ENCODE measurements at places on chromosomes 5 and 9.

- DNase-seq: no peak
Measured at GRCh38 chr5:89849830-89850512, 559.6 kb downstream of the CETN3 start.

DNA sequence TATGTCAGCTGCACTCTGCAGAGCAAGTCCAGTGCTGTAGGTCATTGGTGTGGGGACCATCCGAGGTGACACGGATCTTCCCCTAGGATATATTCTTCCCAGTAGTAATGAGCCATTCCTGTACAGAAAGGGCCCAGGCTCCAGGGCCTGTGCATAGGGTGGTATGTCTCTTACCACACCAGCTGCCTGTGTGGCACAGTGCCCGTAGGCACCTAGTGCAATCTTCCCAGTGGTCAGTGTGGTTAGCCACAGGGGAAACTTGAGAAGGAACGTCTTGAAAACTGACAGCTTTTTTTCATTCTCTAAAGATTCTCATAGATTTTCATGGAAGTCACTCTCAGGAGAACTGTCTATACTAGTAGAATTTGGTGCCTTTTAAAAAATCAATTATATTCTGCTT lies 39.8 kb downstream of the CYSTM1 start:
- DNase-seq: no peak

DNA sequence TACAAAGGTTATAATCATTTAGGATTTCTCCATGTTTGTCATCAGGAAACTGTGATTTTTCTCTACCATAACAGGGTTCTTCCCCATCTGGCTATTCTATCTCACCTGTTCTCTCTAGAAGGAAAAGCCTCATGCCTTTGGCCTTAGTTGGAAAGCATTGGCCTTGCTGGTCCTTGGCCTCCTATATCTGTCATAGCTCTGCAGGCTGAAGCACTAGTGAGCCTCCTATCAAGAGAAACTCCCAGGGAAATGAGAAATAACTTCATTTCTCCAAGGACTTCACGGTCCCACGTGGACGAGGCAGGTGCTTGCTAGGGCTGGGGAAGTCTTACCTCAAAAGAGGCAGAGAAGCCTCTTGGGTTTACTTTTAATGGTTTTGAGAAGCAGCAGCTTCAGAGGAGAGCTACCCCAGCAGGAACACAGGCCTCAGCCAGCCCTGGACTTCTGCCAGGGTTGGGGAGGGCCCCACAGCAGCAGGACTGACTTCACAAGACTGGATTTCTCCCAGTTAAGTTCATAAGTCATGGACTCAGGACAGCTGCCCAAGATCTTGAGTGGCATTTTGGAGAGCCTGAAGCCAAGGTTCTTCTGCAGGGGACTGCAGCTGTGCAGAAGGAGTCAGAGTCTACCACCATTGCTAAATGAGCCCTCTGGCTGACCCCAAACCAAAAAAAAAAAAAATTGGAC lies 15.8 kb upstream of the PSAT1 start:
- DNase-seq: no peak

DNA sequence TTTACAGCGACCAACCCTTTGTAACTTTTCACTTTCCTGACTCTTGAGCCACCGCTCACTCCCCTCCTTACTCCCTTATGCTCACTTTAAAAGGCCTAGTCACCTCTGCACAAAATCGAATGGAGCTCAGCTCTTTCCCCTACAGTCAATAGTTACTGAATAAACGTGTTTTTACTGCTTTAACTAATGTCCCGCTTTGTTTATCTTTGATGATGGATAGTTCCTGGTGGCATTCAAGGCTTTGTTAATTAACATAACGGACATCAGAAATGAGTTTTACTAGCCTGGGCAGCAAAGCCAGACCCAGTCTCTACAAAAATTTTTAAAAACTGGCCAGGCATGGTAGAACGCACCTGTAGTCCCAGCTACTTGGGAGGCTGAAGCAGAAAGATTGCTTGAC lies 5.0 kb downstream of the SERINC5 start:
- DNase-seq: no peak

DNA sequence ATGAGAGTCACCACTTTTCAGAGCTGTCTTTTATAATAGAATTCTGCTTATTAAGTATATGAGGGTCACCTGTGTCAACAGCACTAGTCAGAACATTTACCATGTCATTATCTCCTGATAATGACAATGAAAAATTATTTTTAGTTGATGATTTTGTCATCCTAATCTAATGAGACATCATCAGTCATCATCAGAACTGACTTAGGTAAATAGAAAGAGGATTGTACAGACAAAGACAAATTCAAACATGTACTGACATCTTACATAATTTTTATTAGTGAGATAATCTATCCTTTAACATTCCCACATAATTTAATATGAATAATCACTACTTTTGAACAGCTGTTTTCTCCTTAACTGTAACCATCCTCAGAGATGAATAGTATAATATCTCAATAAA lies 22.6 kb downstream of the CDH9 start:
- no peak for DNase-seq

GRCh38 chr5:88552426-88552825 lies 283.8 kb upstream of the TMEM161B start:
- DNase-seq: no peak

DNA sequence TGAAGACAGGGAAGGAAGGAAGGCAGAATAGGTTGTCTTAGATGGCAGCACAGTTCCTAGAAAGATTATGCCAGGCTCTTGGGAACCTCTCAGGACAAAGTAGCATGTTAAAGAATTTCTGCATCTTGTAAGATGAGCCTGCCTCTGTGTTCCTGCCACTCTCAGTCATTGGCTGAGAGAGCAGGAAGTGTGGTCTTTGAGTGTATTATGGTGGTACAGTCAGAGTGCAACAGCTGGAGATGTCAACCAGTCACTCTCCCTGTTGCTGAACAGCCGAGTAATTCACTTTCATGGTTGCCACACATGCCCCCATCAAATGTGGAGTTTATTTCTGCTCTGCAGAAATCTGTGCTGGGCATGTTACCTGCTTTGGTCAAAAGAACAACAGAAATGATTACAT lies 659.6 kb upstream of the RIOK2 start:
- DNase-seq: no peak

DNA sequence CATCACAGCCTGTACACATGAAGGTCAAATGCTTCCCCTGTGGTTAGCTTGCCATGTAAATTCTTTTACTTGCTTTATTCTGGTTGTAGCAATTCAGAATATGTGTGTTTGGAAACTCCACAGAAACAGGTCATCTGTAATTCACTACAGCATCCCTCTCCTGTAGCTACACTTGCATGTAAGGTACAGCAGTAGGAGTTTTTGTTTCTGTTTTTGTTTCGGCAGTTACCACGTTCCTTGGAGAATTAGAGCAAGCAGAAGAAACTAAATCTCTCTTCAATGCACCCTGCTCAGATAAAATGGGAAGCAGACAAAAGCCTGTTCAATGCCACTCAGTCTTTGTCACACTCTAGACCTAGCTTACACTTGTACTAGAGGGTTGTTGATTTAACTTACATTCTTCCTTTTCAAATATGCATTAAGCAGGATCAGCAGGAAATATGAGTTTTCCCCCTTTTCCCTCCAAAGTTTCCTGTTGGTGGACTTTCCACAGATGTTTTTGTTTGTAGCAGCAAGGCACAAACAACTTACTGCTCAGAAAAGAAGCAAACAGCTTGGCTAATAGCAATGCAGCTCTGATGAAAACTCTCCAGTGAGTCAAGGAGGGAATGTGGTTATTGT lies 80.9 kb downstream of the YIPF5 start:
- no peak for DNase-seq

- peak; percentile 57 for DNase-seq
Measured at GRCh38 chr9:130857864-130858738, 23.0 kb downstream of the ABL1 start.

DNA sequence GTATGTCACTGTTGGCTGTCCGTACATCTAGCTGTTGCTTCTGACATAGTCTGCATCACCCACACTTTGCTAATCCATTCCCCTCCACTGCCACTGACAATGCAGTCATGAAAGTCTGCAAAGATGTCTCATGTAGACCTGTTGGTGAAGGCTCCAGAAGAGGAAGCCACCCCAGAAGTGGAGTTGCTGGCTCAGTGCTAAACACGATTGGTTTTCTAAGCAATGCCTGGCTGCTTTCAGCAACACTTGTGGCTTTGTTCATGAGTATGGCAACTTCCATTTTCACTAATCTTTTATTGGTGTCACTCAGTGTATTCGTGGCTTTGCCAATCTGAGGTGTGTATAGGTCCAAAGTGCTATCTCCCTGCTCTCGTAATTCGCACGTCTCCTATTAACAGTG lies 288.1 kb downstream of the GADD45G start:
- DNase-seq: no peak

DNA sequence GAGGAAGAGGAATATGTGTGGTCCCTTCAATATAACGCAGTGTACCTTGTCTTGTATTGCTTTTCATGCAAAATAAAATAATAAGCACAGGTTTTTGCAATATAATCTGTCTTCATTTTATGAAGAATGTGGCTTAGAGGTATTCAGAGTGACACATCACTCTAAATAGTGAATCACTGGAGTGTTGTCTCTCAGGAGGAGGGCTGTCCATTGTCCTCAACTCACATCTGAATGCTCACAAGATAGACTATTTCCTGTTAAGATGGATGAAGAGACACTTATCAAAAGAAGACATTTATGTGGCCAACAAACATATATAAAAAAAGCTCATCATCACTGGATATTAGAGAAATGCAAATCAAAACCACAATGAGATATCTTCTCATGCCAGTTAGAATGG lies 1147.5 kb upstream of the C9orf72 start:
- DNase-seq: no peak

DNA sequence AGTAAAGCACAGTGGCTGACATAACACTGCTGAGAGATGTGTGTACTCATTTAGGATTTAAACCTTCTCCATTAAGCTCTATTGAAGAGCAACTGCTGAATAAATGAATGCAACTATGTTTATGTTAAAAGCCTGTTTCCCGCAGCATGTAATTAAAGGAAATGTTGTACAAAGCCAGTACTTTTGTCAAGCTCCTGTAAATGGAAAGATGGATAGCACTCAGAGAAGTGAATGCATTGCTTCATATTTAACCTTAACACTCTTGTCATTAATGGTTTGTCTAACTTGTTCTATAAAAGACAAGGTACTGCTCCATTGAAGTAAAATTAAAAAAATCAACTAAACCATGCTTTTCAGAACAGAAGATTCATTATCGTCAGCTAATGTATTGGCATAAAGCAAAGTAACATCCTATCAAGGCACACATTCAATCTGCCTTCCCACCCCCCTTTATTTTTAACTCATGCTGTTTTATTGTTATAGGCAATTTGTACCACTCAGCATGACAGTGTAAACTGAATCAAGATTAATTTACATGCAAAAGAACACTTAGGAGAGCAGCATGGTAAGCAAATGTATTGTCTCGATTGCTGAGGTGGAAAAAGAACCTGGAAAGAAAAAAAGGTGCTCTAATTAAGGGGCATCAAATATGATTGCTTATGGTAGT lies 240.9 kb upstream of the TBCA start:
- DNase-seq: no peak

DNA sequence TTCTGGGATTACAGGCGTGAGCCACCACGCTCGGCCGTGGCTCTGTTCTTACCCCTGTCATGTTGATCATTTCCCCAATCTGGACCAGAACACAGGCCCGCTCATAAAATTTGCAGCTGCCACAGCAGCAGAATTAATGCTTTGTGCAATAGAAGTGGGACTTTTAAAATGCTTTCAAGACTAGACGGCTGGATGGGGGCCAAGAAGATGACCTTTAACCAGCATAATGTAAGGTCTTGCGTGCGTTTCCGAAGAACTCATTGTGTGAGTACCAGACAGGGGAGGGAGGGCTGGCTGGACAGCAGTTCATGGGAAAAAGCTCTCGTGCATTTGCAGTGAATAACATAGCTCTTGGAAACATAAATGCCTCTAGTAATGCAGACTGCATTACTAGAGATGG lies 3.5 kb upstream of the WDR38 start:
- no peak for DNase-seq

DNA sequence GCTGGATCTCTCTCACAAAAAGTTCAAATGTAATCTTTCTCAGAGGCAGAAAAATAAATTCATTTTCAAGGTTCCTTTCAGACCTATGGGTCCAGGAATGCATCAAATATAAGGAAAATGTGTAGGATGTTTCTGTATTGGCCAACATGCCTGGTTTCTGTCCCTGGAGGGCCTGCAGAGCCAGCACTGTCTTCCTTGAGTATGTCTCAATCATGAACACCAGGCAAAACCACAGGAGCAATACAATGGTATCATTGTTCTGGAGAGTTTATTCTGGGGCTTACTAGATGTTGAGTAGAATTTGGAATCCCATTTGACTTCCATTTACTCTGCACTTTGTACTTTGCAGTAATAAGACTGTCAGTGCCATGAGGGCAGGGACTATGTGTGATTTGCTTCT lies 23.5 kb downstream of the INSYN2B start:
- no peak for DNase-seq

- DNase-seq: no peak
Measured at GRCh38 chr9:125407432-125407973, 145.9 kb downstream of the GAPVD1 start.

DNA sequence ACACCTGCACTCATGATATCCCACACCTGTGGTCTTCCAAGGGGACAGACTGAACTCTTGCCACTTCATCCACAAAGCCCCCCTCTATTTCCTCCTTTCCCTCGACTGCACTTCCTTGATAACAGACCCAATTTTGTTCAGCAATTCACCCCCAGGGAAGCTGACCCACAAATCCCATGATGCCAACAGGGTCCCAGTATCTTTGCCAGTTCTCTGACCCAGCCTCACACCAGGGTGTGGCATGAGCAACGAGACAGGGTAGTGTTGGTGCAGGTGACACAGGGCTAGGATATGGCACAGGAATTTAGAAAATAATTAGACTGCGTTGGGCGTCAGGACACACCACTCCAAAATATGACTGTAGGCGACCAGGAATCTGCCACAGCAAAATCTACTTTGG lies 30.2 kb upstream of the KCNIP1 start:
- no peak for DNase-seq

GRCh38 chr5:55320571-55320970 lies 12.8 kb downstream of the MTREX start:
- no peak for DNase-seq

DNA sequence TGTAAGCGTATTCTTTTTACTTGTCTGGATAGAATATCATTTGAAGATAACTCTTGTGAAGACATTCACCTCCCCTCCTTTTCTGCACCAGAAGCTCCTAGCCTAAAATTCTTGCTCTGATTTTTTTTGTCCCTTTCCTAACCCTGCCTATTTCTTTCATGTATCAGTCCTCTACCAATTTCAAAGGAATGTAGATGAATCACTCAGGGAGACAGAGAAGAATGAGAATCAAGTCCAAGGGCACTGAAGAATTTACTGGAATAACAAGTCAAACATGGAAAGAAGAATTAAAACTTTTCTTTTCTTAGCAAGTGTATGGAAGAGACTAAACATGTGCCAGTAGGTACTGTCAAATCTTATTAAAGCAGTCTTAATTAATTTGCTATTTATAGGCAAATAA lies 618.7 kb downstream of the DNAH5 start:
- peak; percentile 11 for DNase-seq

Measured in SW 1271 (cell line).